ENCODE measurements at places on chromosomes 6 and 20.
A peak's percentile ranks its signal among the peaks of the same experiment; 100 is the strongest.

DNA sequence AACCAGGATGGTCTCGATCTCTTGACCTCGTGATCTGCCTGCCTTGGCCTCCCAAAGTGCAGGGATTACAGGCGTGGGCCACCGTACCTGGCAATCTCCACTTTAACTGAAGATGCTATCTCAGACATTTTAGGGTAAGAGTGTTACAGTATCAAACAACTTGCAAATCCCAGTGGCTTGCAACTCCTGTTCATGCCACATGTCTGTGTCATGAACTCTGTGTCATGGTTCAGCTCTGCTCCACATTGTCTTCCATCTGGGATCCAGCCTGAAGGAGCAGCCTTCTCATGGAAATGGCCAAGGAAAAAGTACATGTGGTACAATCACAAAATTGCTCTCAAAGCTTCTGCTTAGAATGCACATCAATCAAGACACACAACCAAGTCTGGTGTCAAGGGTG lies 114.9 kb downstream of the MAP3K5 start:
- DNase-seq, result no peak

GRCh38 chr6:136750696-136751521 lies 41.4 kb downstream of the MAP3K5 start:
- DNase-seq, result no peak

- DNase-seq, result no peak
Measured at GRCh38 chr6:168725802-168726201, 284.8 kb downstream of the SMOC2 start.

GRCh38 chr6:37503309-37503965 lies 3.7 kb upstream of the CCDC167 start:
- no peak for DNase-seq

DNA sequence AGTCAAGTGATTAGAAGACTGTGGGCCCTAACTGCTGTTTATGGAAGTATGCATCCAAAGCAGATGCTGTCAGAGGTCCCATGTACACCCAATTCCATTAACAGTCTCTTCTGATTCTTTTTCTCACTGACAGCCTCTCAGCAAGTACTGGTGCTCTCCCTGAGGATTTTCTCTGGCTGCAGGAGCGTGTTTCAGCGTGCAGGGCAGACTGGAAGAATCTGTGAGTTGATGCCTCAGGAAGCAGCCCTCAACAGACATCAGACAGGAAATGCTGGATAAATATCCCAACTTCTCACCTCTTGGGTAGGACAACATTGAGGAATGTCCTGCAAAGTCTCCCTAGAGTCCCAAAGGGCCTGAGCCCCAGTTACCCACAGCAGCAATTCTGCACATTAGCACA lies 40.8 kb downstream of the ANKEF1 start:
- no peak for DNase-seq

- DNase-seq, result no peak
Measured at GRCh38 chr6:143050509-143050908, 10.2 kb upstream of the AIG1 start.

- DNase-seq, result no peak
Measured at GRCh38 chr6:139060332-139060731, 31.8 kb downstream of the ABRACL start.

GRCh38 chr6:116461932-116462885 lies 1.0 kb downstream of the CALHM6 start:
- DNase-seq, result peak; percentile 4

DNA sequence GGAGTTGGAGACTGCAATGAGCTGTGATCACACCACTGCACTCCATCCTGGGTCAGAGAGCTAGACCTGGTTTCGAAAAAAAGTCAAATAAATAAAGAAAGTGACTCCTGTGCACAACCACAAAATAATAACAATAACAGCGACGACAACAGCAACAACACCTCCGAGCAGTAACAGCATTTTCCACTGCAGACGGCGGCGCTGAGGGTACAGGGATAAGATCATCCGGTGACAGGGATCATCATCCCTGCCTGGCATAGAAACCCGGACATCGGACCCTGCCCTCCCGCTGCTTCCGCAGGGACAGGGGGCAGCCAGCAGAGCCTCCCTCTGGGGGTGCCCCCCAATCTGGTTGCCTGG lies 11.5 kb downstream of the SRXN1 start:
- DNase-seq, result no peak

DNA sequence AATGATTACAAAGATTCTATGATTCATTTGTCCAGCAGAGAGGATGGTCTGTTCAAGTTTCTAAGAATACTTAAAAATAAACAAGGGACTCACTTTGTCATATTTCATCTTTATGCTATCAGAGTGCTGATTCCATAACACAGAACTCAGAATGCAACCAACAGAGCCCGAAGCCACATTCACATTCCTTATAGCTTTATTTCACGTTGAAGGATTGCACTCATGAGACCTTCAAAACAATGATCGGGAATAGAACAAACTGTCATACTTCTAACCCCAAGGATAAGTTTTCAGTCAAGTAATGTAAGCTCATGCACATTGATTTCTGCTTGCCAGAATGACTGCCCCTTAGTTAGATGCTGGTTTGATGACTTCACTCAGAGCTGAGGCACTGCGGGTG lies 25.2 kb downstream of the FNDC1 start:
- no peak for DNase-seq

DNA sequence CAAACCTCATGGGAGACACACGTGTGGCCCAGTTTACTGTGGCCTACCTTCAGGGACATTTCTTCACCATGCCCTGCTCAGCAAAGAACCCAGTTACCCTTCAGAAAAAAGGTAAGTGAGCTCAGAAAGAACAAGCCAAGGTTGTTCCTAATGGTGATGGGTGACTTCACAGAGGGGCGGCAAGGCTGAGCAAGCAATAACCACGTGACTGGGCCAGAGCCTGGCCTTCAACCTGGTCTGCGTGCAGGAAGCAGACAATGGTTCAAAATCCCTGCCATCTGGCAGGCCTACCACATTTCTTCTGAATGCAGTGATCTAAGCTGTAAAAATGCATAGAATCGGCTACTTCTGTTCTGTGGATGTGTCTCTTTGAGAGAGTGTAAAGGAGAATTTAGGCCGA lies 115.5 kb upstream of the CST7 start:
- no peak for DNase-seq

DNA sequence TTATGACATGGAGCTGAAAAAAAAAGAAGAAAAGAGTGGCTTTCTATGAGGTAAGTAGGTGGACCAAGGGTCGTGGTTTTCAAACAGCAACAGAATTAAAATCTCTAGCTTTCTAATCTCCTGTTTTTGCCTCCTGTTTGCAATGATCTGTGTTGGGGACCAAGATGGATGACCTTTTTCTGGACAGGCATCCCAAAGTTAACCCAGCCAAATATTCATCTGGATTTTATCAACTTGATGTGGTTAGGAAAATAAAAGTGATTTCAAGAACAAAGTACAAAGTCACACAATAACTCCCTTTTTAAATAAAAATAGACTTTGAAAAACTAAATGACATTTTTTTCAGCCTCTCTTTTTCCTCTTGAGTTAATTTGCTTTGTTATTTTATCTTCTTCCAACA lies 282.1 kb upstream of the PRDM1 start:
- DNase-seq, result no peak

- no peak for DNase-seq
Measured at GRCh38 chr6:15411766-15412165, 165.9 kb downstream of the JARID2 start.

- no peak for DNase-seq
Measured at GRCh38 chr20:6665161-6665560, 102.3 kb upstream of the BMP2 start.

- no peak for DNase-seq
Measured at GRCh38 chr6:43426928-43427405, 374 bp upstream of the ABCC10 start.

- DNase-seq, result no peak
Measured at GRCh38 chr20:1920826-1921225, 25.6 kb downstream of the SIRPA start.

- no peak for DNase-seq
Measured at GRCh38 chr20:33751775-33752174, 20.0 kb downstream of the ZNF341 start.

Measured in stimulated activated CD8-positive, alpha-beta memory T cell treated with anti-CD3 and anti-CD28 coated beads, Interleukin-2, amount 100 ng/mL, for 1 hour (primary cell).